Kasumi-1 (cell line): ENCODE measurements at places on chromosomes 13 and 19.

GRCh38 chr13:58474581-58474980, 843.0 kb downstream of the PCDH17 start:
- DNase-seq: no peak

GRCh38 chr13:80050252-80050651, 290.7 kb downstream of the SPRY2 start:
- peak; percentile 46 for DNase-seq

GRCh38 chr19:15293781-15294491, 38.4 kb downstream of the BRD4 start:
- DNase-seq: no peak

DNA sequence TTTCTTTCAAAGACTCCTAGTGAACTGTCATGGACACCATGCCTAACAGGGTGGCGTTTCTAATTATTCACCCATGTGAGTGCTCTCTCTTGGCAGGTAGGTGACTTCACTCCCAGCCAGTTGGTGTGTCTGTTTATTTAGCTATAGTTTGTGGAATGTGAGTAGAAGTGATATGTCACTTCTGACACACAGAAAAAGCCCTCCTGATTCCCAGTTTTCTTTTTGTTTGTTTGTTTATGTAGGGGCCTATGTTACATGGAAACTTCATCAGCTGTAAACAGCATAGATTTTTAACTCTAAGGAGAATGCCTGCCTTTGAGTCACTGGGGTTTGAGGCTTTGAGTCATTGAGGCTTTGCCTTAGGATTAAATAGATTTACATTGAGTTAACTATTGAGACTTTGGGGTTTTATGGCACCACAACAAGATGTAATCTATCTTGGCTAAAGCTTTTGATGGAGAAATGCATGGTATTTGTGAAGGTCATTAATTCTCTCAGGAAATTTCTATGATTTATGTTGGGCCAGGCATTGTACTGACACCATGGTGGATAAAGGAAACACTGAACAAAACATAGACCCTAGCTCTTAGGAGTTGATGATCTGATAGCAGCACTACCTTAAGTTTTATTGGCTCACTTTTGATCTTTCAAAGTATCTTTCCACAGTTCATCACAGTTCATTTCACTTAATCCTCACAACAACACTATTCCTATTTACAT, 45.3 kb downstream of the UFM1 start:
- no peak for DNase-seq

- peak; percentile 27 for DNase-seq
These were observed 47.1 kb upstream of the MAP3K10 start for GRCh38 chr19:40144151-40144550.

DNA sequence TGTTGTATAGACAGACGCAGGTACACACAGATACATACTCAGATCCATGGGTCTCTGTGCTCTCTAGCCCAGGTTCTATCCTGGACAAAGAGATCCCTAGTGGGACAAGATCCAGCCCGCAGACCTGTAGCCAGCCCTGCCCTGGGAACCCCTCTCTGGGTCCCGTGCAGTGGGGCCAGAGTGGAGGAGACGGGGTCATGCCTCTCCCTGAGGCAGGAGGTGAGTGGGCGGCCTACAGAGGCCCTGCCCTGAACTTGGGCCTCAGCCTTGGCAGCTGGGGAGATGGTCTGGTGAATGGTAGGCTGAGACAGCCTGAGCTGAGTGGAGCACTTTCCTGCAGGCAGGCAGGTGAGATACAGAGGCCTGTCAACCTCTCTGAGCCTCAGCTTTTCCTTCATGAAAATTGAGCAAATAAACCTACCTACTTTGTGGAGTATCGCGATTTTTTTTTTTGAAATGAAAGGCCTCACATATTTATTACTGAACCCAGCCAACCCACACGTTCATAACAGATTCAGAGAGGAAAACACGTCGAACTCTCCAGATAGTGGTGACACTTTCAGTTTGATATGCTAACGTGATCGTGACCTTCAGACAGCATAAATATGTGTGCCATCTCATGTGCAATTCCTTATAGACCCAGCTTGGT, 3.4 kb upstream of the JUND start:
- DNase-seq: no peak

DNA sequence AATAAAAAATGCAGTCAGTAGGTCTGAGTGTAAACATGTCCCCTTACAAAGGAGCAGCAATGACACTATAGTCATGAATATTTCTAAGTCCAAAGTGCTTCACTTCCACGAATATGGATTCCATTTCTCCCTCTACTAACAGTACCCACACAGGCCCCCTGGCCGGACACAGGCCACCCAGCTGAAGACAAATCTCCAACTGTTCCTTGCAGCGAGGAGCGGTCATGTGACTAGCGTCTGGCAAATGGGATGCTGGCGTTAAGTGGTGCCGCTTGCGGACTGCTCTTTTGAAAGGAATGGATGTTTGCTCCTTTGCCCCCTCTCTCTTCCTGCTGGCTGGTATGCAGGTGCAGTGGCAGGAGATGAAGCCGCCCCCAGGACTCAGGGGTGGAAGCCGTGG, 16.2 kb downstream of the PPP1R12C start:
- DNase-seq: no peak

- no peak for DNase-seq
These were observed 52.8 kb downstream of the TNFRSF19 start for GRCh38 chr13:23622985-23623384.

- DNase-seq: peak; percentile 26
These were observed 10.6 kb upstream of the CEACAM4 start for GRCh38 chr19:41637484-41637883.

GRCh38 chr13:29858667-29859066, 8.2 kb upstream of the UBL3 start:
- DNase-seq: no peak

DNA sequence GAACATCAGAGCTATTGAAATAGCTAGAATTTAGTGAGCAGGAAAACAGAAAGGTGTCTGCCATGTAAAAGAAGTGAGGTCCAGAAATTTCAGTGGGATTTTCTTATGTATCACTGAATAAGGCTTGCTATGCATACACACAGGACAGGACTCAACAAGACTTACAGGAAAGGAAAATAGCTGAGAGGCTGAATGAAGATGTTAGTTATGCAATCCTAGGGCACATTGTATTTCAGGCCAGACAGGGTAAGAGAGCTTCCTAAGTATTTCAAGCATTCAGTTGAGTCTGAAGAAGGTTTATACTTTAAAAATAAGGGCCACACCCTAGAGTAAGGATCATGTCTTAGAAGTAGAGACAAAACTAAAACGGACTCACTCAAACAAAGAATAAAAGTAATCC, 419.9 kb upstream of the PRR20A start:
- no peak for DNase-seq

DNA sequence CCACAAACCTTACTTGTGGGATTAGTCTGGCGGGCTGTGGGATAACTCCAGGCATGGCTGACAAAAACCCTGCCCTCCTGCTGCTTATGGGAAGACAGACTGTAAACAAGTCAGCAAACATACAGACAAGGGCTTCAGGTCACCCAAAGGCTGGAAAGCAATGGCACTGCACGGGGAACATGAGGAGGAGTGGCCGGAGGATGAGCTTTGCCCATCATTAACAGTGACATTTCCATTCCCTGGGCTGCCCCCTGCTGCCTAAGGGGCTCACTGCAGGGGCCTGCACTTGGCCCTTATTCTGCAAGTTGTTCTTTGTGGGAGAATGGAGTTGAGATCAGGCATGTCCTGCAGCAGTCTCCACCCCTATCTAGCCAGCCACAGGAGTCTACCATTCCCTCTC, 91.3 kb downstream of the UQCRFS1 start:
- DNase-seq: no peak

GRCh38 chr13:107847406-107847805, 367.9 kb downstream of the LIG4 start:
- no peak for DNase-seq

- DNase-seq: no peak
These were observed 28.4 kb downstream of the AMER2 start for GRCh38 chr13:25143706-25144105.

GRCh38 chr19:18647371-18647767, 10.5 kb downstream of the KLHL26 start:
- no peak for DNase-seq

DNA sequence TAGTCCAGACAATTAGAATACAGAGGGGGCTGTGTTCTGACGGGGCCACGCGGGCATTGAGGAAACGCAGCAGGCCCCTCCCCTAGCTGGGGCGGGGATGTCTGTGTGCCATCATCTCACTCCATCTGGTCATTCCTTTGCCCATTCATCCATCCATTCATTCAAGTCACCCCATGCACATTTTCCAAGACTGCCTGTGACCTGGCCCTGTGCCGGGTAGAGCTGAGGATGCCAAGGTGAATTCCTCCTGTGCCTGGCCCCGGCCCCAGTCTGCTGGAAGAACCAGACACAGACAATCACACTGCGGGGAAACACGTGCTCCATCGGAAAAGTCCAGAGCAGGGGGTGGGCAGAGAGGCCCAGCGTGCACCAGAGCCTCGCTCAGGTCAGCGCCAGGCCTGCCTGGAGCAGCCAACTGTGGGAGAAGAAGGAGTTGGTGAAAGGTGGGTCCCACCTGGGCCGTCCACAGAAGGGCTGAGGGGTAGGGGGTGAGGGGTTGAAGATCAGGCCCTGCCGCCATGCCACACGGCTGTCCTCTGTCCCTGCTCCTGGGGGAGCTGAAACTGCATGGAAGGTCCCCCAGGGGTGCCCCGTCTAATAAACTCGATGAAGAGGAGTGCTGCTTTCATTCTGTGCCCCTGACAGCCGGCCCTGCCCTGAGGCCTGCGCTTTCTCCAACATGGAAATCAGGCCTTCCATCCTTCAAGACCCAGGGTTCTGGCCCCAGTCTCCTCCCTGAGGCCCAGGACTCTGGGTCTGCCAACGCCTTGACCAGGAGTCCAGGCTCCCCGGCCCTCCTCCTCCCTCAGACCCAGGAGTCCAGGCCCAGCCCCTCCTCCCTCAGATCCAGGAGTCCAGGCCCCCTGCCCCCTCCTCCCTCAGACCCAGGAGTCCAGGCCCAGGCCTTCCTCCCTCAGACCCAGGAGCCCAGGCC, 1.6 kb upstream of the CACNG6 start:
- DNase-seq: no peak

- no peak for DNase-seq
These were observed 431.4 kb downstream of the TBC1D4 start for GRCh38 chr13:75050419-75051046.

GRCh38 chr19:5990289-5990797, 12.4 kb upstream of the RANBP3 start:
- no peak for DNase-seq

DNA sequence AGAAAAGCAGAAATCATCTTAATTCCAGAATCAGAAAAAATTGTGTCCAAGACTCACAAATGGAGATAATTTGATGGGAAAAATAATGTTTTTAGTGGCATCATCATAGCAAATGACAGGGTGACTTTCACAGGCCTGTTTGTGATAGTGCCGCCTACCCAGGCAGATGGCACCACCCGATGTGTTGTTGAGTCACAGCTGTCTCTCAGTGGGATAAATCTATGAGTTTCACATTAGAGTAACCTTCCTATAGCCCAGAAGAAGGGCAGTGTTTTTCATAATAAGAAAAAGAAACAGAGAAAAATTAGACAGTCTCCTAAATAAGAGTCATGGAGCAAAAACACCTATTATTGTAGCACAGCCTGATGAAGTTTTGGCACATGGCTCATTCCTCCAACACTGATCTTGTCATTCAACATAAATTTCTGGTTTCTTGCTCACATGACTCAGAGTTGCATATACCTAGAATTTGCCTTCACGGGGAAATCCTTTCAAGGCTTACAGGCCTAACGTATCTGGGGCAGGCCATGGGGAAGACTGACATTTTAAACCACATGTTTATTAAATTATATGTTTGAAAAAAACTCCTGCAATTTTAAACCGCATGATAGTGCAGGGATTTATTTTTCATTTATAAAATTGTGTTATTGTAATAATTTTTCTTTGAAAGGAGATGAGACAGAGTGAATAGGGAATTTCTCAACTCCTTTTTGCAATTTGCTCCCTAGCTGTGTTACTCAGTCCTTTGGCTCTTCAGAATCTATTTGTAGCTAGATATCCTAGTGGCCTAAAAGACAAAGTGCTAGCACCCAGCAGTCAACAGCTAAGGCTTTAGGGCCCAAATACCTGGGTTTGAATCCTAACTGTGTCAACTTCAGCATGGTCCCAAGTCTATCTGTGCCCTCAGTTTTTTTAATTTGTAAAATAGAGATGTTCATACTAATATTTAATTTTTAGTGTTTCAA, 393.7 kb downstream of the NDFIP2 start:
- no peak for DNase-seq

DNA sequence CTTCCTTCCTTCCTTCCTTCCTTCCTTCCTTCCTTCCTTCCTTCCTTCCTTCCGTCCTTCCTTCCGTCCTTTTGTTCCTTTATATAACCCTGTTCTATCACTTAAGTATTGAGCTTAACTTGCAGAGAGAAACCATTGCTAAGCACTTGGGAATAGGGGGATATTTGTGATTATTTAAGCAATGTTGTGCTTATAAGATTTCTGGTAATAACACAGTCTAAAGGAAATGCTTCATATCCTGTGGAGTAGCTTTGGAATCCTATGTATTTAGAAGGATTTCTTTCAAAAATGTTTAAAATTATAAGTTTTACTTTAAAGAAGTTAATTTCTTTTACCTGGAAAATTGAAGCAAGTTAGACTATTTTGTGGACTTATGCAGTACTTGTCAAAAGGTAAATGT, 209.8 kb downstream of the PCCA start:
- DNase-seq: no peak

DNA sequence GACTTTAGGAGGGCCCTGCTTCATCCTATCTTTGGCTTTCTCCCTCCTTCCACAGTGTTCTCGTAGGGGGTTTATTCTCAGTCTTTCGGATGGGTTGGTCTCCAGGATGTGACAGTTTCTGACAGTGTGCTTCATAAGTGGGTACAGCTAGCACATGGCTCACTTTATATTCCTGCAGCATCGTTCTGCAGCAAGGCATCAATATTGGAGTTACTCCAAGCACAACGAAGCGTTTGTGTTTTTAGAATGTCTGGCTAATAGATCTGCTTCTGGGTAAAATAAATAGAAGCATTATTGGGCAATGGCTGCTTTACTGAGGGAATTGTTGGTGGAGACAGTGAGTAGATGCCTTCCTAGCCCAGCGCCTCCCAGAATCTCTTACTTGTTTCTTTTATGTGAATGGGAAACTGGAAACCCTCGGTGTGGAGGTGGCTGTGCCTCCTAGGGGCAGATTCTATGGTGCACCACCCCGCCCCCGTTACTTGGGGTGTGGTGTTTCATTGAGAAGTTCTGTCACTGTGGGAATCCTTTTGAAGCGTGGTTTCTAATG, 2.0 kb downstream of the FARP1 start:
- DNase-seq: no peak

DNA sequence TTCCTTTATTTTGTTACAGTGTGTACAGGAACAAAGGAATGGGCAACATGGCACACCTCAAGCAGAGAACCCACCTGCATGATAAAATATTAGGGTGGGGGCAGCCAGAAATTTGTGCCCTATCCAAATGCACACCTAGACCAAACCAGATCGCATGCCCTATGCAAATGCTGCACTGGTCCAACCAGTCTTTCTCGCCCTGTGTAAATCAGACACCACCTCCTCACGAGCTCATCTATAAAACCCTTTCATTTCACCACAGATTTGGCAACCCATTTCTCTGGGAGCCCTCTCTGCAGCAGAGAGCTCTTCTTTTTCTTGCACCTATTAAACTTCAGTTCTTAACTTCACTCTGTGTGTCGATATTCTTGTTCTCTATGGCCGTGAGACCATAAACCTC, 1559.2 kb downstream of the SLITRK1 start:
- DNase-seq: no peak

- DNase-seq: peak; percentile 66
These were observed 20.4 kb upstream of the IFT88 start for GRCh38 chr13:20546556-20546955.
